GM12878 (cell line): ENCODE measurements at places on chromosomes 3 and 15. TPM values are rescaled to one million over a fixed set of nuclear protein-coding genes. Genes with fewer than 3 reads are reported as not detected.

Gene CLDN1
- 8.9 and 10.7 TPM in 2 replicates for total RNA-seq

- no peak for DNase-seq
Observed at GRCh38 chr3:36991923-36992805, 767 bp downstream of the EPM2AIP1 start.

- no peak for DNase-seq
Observed at GRCh38 chr15:59516655-59517461, 78.9 kb downstream of the FAM81A start.

DNA sequence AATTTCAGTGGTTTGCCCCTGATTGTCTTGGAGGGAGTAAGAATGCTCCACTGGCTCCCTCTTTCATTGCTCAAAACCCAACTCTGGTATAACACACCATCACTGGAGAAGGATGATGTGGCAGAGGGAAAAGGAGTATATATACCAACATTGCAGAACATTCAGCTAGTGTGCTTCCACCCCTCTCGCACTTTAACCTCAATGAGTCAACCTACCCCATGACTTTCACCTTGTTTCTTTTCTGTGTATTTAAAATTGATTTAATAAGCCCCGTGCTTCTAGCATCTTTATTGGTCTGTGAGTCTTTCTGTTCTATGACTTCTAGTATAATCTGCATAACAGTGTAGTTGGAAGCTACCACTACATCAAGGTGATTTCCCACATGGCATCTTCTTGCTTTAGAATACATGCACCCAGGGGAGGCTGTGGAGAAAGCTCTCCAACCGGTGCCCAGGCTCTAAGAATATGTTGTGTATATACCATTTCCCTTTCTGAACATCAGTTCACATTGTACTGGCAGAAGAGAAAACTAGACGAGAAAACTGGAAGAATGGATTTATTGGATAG, 595.1 kb upstream of the TGFBR2 start:
- DNase-seq = no peak

Gene SLC51A
- total RNA-seq = not detected in 2 replicates

- no peak for DNase-seq
Observed at GRCh38 chr15:99717161-99718009, 15.9 kb downstream of the LYSMD4 start.
